ENCODE measurements at places on chromosomes 3 and 15.

DNA sequence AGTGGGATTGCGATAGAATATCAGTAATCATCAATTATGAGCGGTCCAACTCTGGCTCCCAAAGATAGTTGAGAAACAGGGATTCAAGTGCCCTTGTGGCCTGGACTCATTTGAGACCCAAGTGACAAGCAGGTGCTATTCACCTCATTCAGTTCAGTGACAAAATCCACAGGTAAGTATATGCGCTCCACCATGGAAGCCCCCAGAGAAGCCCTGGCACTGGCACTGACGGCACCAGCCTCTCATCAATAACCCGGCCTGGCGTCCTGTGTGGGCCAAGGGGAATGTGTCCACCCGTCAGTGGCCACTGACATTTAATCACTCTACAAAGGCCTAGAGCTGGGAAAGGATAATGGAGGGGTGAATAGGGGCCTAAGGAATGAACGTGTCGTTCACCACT lies 117.2 kb downstream of the ADCY5 start:
- DNase-seq, result no peak

- no peak for DNase-seq
Observed at GRCh38 chr15:43238671-43239131, 17.9 kb upstream of the EPB42 start.

DNA sequence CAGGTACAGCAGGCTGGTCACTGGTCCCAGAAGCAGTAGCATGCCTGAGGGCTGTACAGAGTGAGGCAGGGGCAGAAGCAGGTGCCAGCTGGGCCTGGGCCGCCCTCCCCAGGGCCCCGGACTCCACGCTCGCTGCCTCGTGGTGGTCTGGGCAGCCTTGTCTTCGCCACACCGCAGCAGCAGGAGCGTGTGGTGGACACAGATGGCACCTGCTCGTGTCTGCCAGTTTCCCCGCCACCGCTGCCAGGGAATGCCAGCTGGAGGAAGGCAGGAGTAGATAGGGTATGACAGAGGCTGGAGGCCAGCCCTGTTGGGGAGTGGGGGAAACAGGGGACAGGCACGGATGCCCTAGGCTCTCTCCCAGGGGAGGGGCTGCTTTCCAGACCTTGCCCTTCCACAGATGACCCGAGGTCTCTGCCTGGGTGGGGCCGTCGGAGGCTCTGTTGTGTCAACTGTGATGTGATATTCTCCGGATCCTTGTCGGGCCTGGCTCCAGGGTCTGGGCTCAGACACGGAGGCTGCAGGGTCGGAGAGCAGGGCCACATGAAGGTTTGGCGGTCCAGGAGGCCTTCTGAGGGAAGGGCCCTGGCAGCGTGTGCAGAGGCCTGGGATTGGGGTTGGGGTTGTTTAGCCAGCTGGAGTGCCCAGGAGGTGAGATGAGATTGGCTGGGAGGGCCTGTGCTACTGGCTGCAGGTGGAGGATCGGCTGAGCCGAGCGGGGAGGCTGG lies 33.6 kb downstream of the GOLGA6L10 start:
- no peak for DNase-seq

DNA sequence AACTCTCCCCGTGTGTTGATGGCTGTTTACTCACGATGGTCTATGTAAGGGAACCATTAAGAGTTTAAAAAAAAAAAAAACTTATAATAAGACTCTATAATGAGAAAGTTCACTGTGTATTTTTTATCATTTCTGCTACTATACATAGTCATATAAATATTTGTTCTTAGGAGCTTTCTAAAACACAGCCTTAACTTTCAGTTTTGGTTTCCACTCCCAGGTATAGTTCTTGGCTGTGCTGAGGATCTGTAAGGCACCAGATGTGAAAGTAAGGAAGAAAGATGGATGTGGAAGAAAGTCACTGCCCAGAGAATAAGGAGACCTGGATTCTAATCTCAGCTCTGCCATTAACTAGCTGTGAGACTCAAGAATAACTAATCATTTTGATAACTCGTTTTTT lies 101.9 kb upstream of the THBS1 start:
- DNase-seq, result no peak

DNA sequence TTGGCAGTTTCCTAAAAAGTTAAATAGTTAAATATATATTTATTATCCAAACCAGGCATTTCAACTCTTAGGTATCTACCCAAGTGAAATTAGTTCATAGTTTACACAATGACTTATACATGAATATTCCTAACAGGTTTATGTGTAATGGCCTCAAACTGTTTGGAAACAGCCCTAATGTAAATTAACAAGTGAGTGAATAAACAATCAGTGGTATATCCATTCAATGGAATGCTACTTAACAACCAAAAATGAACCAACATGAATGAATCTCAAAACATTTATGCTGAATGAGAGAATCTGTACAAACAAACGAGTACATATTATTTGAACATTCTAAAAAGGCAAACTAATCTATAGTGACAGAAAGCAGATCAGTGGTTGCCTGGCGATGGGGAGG lies 33.5 kb downstream of the PRTG start:
- no peak for DNase-seq

GRCh38 chr3:634511-634910 lies 437.9 kb downstream of the CHL1 start:
- DNase-seq, result no peak

DNA sequence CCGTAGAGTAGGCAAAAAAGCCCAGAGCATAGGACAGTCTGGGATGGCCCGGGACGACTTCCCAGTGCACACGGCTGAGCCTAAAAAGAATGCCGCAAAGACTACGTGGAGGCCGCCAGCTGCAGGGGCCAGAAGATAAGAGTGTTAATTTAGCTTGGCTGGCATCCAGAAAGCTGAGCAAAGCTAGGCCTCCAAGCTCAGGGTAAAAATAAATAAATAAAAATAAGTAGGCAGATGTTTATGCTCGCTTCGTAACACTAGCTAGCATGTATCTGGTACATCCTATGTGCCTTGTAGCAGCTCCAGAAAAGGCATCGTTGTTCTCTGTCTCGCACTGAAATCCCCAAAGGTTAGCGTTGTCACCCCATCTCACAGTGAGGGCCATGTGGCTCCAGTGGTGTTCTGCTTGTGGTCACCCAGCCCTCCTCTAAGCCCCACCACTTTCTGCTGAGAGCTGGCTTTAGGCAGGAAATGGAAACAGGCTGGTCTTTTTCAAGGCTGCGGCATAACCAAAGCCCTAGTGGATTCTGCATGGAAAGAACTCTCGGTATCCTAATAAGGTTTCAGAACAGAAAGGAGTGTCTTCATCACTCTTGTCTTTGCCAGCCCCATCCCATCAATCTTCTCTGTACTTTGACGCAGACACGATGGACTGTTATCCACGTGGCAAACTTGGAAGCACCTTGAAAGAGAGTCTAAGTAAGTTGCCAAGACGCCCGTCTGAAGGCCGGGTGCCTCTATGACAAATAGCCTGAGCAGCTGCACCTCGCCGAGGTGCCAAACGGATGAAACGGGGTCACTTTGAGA lies 58.1 kb upstream of the MEF2A start:
- DNase-seq, result peak; percentile 30

DNA sequence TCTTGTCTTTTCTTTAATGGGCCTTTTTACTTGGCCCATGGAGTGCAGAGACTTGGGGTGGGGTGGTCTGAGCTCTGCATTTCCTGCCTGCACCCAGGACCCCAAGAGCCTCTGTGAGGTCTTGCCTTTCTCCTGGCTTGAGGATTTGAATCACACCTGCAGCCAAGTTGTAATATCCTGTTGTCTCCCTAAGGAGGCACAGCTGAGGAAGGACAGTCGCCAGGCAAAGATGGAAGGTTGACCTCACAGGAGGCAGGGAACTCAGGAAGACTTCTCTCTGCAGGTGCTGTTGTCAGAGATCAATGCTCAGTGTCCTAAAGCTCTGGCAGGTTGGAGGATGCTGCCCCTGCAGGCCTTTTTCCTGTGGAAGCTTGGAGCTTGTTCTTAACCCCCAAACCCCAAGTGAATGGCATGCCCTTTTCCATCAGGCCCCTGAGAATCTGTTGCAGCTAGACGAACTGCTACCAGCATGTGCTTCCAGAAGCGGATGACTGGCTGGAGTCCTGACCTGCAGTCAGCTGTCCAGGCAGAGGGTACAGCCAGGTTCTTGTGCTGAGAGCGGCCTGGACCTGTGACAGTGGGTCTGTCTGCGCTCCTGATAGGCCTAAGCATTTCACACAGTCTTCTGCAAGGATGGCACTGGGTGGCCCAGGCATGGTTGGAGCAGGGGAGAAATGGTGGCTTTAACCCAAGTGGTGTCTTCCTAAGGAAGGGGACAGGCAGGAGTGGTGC lies 120.0 kb downstream of the EEFSEC start:
- no peak for DNase-seq

- no peak for DNase-seq
Observed at GRCh38 chr3:127043041-127043641, 60.2 kb downstream of the PLXNA1 start.

DNA sequence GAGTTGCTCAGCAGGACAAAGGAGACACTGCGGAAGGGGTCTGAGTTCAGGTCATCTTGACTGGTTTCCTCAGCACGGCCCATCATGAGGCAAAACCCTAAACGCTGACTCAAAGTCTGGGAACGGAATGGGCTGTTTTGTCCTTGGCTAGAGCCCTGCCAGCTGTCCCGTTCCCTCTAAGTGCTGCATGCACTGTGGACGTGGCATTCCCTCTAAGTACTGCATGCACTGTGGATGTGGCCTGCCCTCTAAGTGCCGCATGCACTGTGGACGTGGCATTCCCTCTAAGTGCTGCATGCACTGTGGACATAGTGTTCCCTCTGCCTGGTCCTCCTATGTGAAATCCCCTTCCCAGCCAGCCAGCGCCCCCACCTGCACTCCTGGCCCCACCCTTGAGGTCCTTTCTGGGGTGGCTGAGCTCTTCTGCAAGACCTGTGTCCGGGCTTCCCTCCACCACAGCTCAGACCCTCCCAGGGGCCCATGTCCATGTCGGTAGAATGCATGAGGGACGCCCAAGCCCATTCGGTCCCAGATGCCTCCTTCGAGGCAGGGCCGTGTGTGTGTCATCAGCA lies 36.7 kb downstream of the TM2D3 start:
- DNase-seq, result no peak

GRCh38 chr3:176055836-176056235 lies 1141.4 kb downstream of the TBL1XR1 start:
- no peak for DNase-seq

DNA sequence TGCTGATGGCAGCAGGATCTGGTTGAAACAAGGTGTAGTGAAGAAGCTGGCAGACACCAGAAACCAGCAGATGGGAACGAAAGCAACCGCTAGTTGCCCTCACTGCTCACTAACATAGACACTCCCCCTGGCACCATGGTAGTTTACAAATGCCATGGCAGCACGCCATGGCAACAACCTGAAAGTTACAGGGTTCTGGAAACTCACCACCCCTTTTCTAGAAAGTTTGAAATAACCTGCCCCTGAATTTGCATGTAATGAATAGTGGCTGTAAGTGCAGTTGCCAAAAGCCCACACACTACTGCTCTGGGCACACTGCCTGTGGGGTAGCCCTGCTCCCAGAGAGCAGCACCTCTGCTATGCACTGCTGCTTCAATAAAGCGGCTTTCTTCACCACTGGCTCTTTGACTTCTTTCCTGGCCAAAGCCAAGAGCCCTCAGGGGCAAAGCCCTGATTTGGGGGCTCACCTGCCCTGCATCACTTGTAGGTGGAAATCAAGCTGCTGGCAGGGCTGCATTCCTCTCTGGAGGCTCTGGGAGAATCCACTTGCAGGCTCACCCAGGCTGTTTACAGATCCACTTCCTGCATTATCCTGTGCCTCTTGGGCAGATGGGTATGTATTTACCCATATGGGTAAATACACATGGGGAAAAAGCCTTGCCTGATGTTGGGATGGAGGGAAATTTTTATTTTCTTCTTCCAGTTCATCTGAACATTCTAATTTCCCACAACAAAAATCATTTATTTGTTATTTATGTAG lies 2.0 kb upstream of the GP9 start:
- no peak for DNase-seq

DNA sequence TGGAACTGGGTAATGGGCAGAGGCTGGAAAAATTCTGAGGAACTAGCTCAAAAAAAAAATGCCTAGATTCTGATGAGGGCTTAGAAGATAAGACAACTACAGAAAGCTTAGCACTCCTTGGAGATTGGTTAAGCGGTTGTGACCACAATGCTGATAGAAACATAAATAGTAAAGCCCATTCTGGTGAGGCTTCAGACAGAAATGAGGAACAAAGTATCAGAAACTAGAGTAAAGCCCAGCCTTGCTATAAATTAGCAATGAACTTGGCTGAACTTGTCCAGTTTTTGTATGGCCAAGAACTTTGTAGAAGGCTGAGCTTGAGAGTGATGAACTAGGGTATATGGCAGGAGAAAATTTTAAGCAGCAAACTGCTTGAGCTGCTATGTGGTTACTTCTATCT lies 25.4 kb downstream of the GOLGB1 start:
- peak; percentile 11 for DNase-seq

DNA sequence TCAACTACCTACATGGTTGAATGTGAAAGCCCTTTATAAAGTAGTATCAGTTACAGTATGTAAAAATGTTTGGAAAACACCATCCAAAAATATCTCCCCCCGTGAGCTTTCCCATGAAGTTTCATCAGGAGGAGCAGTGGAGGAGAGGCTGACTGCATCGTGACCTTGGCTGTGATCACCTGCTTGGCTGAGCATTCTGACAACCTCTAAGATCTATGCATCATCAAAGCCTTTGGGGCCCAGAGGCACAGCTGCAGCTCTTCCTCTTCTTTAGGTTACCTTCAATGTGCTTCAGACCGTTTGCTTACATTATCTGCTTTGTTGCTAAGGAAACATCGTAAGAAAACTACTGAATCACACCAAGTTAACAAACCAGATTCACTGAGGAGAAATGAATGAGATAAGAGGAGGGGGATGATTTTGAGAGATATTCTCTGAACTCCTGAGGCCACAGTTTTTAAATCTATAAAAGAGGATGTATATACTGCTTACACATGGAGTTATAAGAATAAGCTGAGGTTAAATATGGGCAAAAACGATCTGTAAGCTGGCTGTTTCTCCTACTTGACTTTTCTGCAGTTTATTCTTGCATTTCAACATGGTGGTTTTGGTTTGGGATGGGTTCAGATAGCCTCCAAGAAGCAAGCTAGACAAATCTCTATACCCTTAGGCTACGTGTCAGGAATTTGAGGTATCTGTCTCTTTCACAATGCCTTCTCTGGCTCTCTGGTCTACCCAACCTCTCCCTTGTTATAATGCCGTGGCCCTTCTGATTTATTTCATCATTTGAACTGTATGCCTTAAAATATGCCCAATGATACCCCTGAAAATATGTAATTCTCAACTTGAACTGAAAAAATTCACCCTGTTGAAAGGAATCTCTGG lies 4.0 kb downstream of the GCSAM start:
- DNase-seq, result peak; percentile 28

DNA sequence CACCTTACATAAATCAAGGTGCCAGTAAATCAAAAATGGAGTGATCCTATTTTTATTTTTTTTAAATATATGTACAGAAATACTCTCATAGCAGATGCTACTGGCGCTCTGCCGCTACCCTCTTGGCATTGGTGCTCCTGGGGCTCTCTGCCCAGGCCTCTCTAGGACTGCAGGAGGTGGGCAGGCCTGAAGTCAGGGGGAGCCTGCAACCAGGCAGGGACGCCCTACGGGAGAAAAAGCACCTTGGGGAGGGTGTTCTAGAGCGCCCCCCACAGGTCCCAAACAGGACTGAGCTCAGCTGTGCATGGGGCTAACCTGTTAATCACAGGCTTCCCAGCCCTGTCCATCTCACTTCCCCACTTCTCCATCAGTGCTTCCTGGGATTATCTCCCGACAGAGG lies 192.5 kb downstream of the SHQ1 start:
- DNase-seq, result no peak

GRCh38 chr3:81876826-81877225 lies 115.4 kb upstream of the GBE1 start:
- no peak for DNase-seq

All from GM13977 (cell line).